ENCODE measurements at places on chromosomes 4 and X.

DNA sequence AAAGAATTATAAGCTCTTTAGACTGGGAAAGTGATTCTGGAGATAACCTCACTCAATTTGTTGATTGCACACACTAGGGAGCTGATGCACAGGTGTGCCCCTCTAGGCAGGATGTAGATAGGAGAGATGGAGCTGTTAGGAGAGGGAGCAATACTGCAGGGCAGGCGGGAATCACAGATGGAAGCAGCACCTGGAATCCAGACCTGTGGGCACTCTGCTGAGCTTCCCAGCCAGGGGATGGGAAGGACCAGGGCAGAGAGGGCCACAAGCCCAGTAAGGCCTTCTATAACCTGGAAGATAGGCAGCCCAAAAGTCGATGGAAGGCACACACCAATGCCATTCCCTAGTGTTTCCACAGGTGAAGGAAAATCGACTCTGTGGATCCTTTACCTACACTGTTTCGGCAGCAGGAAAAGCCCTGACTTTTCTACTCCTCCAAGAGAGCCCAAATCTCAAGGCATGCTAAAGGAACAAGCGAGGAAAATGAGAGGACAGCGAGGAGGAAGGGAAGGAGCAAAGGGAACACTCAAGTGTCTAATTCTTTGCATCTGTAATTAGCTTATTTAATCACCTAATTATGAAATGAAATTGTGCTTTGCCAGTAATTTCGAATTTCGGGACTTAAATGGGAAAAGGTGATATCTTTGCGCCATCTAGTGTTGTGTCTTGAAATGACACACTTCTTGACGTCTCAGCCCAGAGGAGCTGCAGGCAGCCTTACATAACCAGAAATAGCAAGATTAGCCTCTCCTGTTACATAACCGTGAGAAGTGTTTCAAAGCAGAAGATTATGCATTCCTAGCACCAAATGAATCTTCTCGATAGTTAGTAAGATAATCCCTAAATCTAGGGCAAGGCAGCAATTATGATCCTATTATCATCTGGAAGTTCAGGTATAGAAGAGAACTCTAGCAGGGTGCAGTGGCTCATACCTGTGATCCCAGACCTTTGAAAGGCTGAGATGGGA is 31.0 kb upstream of the TLR3 start:
- DNase-seq, result no peak

GRCh38 chr4:73865431-73866096 is 3.6 kb upstream of the CXCL1 start:
- DNase-seq, result no peak

- no peak for DNase-seq
Observed at GRCh38 chr4:74175379-74175778, 17.5 kb downstream of the MTHFD2L start.

DNA sequence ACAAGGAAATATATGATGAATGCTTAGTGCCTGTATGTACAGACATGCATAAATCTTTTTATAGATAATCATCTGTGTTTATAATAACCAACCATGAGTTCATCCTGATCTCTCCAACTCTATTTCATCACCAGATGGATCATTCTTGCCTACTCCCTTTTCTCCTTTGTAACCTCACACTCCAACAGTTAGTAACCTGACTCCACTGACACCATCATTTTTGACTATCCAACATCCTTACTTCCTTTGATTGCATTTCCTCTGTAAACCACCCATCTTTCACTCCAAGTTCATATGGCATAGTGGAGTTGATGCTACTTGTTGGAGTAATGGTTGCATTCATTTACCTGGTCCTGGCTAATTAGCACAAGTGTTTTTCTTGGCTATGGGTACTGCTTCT is 170.6 kb downstream of the ZNF330 start:
- no peak for DNase-seq

DNA sequence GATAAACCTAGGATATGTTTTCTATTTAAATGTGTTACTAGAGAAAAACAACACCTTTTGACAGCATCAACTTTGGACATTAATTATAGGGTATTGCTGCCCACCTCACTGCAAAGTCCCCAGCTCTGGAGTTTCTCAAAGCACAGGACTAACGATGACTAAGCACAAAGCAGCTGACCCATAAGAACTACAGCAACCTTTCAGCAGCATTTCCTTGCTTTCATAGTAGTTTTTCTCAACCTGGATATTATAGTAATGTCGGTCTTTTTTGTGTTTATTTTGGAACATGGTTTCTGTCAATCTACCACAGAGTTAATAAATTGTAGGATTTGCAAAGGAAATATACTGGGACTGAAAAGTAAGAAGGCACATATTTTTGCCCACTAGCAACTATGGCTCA is 21.5 kb downstream of the HHIP start:
- DNase-seq, result no peak

GRCh38 chrX:137848266-137848905 is 282.5 kb downstream of the ZIC3 start:
- DNase-seq, result no peak

DNA sequence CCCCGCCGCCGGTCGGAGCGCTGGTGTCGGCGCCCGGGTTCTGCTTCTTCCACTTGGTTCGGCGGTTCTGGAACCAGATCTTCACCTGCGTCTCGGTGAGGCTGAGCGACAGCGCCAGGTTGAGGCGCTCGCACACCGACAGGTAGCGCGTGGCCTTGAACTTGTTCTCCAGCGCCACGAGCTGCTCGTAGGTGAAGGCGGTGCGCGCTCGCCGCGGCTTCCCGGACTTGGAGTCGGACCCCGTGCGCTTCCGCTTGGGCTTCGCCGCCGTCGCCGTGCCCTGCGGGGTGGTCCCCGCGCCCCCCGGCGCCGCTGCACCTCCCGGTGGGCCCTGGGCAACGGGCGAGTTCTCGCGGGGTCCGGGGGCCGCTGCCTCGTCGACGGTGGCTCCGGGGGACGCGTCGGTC is 3.1 kb downstream of the NKX1-1 start:
- no peak for DNase-seq

GRCh38 chr4:54169176-54169575 is 59.9 kb upstream of the PDGFRA start:
- DNase-seq, result no peak

All from activated CD8-positive, alpha-beta memory T cell treated with anti-CD3 and anti-CD28 coated beads for 1 hour (primary cell).